Posterior vena cava (tissue), 2 donors: ENCODE measurements at places on chromosomes 5 and 9. TPM values are rescaled to one million over a fixed set of nuclear protein-coding genes. Genes with fewer than 3 reads are reported as not detected.

ADAMTS19 gene
- total RNA-seq, result not detected

DNA sequence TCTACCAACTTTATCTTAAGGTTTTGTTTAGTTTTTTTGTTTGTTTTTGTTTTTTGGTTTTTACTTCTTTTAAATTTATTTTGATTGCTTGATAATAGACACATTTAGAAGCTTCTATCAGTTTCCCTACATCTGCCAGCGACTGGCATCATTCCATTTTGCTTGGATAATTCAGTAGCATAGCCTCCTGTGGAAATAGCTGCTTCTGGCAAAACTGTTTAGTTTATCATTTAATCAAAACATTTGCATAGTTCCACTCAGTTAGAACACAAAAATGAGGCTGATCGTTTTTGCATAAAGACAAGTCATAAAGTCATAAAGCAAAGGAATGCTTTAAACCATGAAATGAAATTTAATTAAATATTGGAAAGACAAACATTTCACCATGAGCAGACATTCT lies 133.7 kb upstream of the NFIL3 start:
- DNase-seq, result no peak

GRCh38 chr5:43415935-43416802 lies 4.0 kb upstream of the CCL28 start:
- DNase-seq, result no peak

GRCh38 chr5:171470420-171470819 lies 51.0 kb downstream of the FGF18 start:
- no peak for DNase-seq

- no peak for DNase-seq
Observed at GRCh38 chr5:169216866-169217265, 84.1 kb downstream of the SLIT3 start.

DNA sequence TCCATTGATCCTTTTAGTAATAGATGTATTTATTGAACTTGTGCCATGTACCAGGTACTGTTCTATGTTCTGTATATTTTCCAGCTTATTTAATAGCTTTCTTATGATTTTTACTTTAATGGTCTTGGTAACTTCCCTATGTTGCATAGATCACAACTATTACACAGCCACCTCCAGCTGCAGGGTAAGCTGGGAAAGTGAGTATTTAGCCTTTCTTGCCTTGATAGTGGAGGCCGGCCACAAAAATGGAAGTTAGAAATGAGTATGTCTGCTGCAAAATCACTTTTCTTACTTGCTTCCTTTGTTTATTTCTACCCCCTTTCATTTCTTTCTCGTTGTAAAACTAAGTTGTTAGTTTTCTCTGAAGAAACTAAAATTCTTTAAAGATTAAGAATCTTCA lies 43.1 kb upstream of the ANKDD1B start:
- no peak for DNase-seq

DNA sequence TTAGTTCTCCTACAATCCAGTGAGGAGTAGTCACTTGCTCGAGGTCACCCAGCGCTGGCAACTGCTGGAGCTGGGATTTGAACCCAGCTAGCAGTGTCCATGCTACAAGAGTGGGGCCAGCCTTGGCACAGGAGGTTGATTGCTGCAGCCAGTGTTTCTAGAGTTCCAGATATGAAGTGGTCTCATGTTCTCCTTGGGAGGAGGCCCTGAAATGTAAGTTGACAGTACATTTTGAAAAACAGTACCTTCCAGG lies 802 bp downstream of the CCDC107 start:
- no peak for DNase-seq

GRCh38 chr9:110975278-110975677 lies 63.0 kb downstream of the LPAR1 start:
- no peak for DNase-seq
